Stimulated activated CD4-positive, alpha-beta T cell treated with anti-CD3 and anti-CD28 coated beads, Interleukin-12 subunit alpha, Interleukin-12 subunit beta, amount 100 ng/mL, for 24 hours (primary cell): ENCODE measurements at places on chromosomes 1 and 21.

GRCh38 chr1:207873055-207873890, 37.7 kb downstream of the CD34 start:
- DNase-seq = no peak

DNA sequence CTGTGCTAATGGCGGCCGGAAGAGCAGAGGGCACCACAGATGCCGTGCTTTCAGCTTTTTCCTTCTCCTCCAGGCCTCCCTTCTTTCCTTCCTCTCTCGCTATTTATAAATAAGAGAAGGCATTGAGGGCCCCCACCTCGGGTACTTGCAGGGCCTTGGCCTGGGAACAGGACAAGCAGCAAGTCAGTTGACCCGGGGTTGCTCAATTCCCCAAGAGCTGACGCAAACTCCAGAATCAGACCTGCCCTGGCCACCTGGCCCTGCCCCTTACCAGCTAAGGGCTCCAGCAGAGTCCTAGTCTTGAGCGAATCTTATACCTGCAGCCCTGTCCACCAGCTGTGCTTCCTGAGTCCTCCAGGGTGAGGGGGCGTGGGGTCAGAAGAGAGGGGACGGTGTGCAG, 13.5 kb downstream of the TNFRSF1B start:
- no peak for DNase-seq

GRCh38 chr1:44489481-44489880, 84.4 kb downstream of the RNF220 start:
- no peak for DNase-seq

DNA sequence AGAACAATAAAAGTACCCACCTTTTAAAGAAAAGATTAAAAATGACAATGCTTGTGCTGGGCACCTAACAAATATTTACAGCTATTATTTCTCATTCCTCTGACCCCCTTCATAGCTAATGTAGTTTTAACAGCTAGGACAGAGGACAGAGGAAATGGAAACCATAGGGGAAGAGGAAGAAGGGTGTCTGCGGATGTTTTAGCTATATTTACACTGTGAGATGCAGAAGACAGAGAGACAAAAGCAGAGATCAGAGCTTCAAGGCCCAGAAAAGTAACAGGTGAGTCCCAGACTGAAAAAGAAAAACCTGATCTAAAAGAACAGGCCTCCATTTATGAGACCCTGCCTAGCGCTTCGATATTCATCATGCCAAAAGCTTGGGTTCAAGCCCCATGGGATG, 72.0 kb downstream of the ZNF281 start:
- no peak for DNase-seq

DNA sequence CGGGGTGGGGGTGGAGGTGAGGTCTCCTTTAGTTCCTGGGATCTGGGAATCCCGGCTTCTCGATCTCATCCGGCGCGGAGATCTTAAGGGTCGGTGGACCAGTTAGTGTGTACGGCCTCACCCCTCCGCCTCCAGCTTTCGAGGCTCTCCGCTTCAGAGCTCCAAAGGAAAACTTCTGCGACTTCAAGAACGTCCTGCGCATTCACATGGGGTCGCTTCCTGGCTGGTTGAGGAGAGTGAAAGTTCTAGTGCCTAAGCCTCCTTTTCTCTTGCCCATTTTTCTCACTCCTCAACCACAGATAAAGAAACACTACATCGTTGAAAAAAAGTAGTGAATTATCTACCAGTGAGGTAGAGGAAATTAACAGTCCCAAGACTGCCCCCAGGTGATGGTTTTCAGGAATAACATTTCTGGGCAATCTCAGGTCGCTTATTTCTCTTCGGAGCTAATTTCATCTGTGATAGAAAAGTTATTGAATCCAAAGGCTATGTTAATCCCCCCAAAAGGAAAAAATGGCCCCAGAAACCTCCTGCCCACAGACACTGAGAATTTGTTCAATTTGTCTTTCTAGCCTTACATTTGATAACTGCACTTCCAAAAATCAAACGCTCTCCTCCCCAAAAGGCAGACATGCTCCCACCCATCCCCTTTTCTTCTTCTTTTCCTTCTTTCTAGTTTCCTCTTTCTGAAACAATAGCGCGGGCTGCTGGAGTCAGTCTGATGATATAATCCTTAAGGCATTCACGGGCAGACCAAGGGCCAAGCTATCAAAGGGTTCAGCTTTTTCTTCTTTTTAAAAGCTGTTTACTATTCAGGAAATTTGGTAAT, 20.6 kb upstream of the TBX15 start:
- no peak for DNase-seq

GRCh38 chr1:17080880-17081279, 27.0 kb upstream of the SDHB start:
- no peak for DNase-seq

DNA sequence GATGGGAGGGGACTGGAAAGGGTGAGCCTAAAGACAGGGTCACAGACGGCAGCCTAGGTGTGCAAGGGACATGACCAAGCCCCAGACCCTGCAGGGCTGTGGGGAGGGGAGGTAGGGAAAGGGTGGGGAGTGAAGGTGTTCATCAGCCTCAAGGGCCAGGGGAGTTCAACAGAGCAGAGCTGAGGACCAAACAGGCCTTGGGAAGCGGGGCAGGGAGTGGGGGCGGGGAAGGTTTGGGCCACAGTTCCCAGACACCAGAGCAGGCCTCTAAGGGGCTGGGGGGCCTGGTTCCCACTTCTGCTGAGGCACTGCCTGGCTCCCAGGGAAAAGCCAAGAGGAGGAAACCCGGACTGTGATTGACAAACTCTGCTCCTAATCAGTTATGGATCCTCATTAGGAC, 456.3 kb downstream of the MATN1 start:
- DNase-seq = no peak

- DNase-seq = no peak
Measured at GRCh38 chr1:92691925-92692324, 93.0 kb downstream of the EVI5 start.

DNA sequence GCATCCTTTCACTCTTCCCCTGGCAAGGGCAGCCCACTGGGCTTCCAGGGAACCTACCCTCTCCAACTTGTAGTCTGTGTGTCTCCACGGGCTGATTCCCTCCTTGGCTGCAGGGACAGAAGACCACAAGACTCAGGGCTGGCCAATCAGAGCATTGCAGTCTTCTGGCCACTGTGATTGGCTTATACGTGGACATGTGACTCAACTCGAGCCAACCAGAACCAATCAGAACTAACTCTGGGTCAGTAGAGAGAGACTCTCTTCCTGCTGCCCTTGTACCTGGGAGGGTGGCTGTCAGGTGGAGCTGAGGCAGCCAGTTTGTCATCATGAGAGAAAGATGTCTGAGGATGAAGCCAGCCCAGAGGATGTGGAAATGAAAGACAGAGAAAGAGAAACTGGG, 64.0 kb downstream of the DHRS3 start:
- no peak for DNase-seq

DNA sequence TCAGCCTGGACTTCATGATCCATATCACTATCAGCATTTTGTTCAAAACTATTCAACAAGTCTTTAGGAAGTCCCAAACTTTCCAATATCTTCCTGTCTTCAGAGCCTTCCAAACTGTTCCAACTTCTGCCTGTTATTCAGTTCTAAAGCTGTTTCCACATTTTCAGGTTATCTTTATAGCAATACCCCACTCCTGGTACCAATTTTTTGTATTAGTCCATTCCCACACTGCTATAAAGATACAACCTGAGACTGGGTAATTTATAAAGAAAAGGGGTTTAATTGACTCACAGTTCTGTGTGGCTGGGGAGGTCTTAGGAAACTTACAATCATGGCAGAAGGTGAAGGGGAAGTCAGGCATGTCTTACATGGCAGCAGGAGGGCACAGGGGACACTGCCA, 18.3 kb upstream of the DNAH14 start:
- DNase-seq = no peak

DNA sequence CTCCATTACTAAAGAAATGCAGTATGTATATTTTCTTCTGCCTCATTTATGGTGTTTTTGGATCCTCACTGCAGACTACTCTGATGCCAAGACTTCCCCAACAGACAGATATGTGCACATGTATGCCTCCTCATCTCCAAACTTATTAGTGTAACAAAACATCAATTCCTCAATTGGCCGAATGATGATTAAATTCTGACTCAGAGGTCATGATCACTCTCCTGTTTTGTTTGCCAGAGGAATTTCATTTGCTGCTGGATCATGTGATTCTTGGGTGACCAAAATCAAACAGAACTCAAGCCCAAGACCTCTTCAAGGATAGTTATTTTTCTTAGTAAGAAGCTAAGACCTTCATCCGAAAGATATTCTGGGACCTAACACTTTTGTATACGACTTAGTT, 227.6 kb downstream of the LMO4 start:
- DNase-seq = no peak

- DNase-seq = no peak
Measured at GRCh38 chr1:12602659-12603024, 15.4 kb downstream of the DHRS3 start.

DNA sequence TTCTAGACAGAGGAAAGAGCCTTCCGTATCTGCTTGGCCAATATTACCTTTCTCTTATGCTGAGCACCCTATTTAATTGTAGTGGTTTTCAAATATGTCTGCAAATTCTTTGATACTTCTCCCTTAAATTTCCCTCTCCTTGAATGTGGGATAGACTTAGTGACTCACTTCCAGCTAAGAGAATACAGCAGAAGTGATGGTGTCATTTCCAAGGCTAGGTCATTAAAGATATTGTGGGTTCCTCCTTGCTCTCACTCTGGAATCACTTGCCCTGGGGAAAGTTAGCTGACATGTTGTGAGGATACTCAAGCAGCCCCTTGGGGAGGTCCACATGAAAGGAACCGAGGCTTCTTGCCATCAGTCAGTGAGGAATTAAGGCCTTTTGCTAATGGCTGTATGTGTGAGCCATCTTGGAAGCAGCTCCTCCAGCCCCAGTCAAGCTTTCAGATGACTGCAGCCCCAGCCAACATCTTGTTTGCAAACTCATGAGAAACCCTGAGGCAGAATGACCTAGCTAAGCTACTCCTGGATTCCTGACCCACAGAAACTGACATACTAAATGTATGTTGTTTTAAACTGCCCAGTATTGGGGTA, 8.1 kb upstream of the CITED4 start:
- DNase-seq = no peak

DNA sequence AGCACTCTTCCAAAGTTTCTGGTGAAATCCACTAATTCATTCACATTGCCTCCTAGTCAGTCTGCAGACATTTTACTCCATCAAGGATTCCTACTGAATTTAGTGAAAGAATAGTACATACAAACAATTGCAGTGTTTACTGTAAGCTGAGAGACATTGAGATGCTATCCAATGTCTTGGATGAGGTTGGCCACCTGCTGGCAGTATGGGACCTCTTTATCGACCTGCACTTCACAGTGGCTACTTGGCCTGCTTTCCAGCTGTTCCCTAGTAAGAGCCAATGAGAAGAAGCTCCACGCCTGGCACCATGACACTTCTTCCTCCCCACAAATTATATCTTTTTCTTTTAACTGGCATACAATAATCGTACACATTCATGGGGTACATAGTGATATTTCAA, 51.5 kb upstream of the LRIF1 start:
- no peak for DNase-seq

- DNase-seq = no peak
Measured at GRCh38 chr21:41730367-41730765, 36.5 kb downstream of the RIPK4 start.

DNA sequence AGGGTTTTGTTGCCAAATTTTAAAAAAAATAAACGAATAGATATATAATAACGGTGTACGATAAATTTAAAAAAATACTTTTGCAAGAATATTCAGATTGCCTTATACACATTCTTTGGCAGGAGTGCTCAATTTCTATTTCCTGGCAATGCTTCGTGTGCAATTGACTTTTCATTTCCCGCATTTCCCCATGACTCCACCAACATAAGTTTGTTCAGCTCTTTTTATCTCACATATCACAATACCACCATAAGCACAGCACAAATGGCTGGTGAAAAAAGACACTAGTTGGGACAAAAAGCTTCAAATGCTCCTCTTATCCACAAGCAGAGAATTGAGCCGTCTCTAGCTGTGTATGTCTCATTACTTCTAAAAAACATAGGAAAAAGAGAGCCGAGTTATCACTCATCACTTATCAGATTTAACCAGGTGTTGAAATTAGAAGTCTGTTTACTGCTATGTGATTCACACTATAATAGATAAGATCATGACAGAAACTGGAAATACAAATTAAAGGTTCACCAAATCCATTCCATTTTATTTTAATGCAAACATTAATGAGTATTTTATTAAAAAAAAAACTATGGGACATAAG, 28.9 kb upstream of the RGS1 start:
- no peak for DNase-seq

DNA sequence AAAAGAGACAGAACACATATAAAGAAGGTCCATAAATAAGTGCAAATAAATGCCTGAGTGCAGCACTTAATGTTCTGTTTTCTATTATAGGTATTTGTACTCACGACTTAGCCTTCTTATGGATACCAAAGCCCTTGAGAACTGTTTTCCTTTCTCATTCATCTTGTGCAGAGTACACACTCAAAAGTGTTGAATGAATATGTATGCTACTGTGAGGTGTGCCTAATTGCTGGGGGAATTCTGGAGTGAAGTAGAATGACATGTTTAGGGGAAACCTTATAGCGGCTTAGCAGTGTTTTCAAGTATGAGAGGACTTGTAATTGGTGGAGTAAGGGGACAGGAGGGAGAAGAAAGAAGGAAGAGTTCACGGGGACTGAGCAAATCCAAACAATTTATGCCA, 157.6 kb downstream of the CACNA1E start:
- DNase-seq = no peak

- no peak for DNase-seq
Measured at GRCh38 chr1:225556694-225557093, 96.2 kb downstream of the ENAH start.

DNA sequence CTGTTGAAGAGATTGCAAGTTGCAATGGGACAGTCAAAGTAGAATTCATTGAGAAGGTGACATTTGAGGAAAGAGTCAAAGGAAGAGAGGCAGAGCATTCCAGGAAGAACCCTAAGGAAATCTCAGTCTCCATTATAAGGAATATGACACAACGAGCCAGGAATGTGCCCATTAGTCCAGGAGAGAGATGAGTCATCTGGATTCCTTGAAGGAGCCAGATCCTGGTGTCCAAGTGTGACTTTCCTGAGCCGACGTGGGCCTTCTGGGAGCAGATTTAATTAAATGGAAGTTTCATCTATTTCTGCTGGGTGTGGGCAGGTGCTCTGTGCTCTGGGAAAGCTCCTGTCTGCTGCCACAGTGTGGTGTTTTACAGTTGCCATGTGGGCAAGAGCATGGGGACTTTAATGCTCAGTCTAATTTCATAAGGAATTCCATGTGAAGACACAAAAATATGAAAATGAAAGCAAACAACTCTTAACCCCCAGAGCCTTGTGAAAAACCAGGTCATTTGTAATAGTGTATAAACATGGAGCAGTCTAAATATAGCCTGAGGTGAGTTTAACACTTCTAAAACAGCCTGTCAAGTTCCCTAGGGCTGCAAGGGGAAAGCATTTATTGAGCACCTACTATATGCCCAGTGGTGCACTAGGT, 111.4 kb upstream of the ARTN start:
- no peak for DNase-seq

DNA sequence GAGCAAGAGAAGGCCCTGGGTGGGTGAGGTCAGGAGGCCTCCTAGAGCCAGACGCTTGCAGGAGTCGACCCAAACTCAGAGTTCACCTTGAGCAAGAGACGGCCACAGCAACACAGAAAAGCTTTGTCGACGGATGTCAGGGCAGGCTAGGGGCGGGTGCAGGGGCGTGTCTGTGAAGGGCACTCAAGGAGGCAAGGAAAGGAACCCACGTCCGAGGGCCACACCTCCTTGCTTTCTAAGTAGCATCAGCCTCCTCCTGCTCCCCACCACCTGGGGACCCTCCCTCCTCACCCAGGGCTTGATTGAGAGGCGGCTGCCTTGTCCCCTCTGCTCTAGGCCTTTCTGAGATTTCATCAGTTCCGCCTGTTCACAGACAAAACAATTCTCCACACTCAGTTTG, 92.1 kb downstream of the OMA1 start:
- no peak for DNase-seq

GRCh38 chr1:50631161-50631560, 207.9 kb upstream of the DMRTA2 start:
- no peak for DNase-seq
